ENCODE measurements at places on chromosomes 4 and X. TPM values are rescaled to one million over a fixed set of nuclear protein-coding genes. Genes with fewer than 3 reads are reported as not detected.

DNA sequence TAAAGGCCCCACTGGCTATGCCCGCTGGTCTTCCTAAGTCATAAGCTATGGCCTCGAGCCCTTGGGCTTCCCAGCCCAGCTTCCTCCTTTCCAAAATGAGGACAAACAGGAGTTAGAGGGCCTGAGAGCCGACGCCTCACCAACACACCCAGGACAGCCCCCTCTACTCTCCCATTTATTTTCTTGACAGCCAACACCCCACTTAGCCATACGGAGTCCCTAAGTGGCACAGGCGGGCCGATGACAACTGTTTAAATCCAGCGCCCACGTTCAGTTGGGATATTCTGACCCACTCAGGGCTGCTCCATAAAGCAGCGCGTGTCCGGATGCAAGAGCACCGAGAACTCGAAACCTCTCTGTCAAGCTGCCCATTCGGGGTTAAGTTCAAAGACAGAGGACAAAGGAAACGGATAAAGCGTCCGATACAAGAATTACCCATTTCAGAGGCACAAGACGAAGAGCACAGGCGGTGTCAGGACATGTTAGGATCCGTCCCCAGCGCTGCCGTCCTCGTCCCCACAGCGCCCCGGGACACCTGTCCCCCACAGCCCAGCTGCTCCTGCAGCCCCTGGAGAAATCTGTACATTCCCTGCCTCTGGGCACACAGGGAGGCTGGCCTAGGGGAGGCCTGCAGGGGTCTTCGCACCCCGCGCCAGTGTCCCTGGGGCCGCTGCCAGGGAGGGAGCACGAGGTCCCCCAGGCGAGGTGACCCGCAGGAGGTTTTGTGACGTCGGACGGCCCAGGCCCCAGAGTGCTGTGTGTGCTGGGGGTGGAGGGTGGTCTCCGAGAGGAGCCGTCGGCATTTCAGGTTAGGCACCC, 1.2 kb downstream of the PRKX start:
- DNase-seq, result peak; percentile 35

DNA sequence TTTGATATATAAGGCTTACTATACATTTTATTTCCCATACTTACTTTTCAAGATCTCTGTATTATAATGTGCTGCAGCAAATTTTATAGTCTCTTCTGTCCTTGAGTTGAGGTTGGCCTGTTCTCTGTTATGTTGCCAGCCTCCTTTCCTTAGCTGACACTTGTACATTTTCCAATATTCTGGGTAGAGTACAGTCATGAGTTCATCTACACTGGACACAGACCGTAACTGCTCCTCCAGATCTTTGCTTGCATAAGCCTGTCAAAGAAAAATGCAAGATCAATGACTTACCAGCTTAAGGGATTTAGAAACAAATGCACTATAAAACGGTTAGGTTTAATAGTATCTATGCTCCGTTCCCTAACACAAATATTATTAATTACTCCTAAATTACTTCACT, 63.2 kb downstream of the VEGFC start:
- DNase-seq, result no peak

DNA sequence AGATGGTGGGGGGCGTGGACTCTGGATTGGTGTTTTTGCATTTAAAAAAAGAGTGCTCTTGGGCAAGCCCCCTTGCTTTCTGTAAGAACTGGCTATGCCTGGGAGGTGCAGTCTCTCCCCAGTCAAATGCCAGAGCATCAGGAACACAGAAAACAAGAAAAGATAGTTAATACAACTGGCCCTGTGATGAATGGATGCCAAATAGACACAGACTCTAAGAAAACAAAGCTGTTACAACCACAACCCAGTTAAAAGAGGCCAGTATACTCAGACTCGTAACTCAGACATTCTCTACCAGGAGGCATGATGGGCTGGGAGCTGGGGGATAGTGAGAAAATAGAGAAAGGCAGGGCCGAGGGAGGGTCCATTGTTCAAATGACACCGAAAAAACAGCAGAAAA, 32.5 kb upstream of the C1QTNF7 start:
- DNase-seq, result no peak

GRCh38 chrX:53195401-53195800, 29.6 kb downstream of the KDM5C start:
- no peak for DNase-seq

DNA sequence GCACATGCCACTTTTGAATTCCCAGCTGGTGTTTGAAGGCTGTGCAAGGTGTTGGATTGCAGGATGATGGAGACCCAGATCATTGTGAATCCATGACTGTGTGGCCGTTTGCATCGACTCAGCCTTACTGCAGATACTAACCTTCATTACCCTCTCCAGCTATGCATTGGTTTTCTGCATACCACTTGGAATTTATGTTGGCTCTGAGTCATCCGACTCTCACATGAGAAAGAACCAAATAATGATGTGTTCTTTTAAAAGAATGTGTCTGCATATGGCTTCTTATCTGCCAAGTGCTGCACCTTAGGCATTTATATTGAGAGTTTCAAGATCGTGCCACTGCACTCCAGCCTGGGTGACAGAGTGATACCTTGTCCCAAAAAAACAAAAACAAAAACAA, 106.7 kb upstream of the PRKX start:
- DNase-seq, result no peak

- DNase-seq, result no peak
Observed at GRCh38 chr4:75158451-75158850, 225.5 kb downstream of the PARM1 start.

DNA sequence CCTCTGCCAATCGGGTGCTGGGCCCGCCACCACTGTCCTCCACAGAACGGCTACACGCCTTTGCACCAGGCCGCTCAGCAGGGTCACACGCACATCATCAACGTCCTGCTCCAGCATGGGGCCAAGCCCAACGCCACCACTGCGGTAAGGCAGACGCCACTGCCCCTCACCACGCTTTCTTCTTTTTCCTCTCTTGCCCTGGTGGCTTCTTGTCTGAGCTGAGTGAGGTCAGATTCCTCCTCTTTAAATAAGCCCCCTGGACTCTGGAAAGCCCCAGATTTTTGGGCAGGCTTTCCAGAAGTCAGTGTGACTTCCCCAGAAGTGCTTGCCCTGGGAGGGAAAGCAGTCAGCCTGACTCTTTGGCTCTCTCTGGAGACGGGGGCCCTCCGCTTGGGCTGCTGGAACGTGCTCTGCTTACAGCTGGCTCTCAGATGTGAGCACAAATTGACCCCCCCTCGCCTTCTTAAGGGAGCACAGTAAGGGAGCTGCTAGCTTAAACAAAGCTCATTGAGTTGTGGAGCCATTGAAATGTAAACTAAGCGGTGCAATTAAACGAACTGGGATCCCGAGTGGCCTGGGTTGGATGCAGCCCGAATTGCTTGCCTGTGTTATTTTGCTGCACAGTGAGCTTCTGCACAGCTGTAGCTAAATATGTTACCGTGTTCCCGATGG, 243.1 kb downstream of the ANK2 start:
- no peak for DNase-seq

DNA sequence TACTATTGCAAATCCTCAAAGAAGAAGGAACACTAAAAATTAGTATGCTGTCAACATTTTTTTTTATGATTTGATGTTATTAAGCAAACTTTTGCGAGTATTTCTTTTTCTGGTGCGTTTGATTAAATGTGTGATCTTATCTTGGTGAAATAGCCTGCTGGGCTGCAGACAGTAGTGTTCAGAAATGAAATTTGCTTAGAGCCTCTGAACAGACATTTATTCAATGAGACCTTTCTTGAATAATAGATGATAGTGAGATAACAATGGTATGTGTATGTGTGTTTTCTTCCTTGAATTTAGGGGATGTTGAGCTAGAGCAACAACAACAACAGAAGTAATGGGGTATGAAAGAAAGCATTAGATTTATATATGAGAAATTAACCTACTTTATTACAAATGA, 12.7 kb downstream of the ADGRL3 start:
- DNase-seq, result no peak

- DNase-seq, result no peak
Observed at GRCh38 chr4:156615066-156615531, 356.5 kb downstream of the PDGFC start.

HSD17B13 gene
- not detected for total RNA-seq

DNA sequence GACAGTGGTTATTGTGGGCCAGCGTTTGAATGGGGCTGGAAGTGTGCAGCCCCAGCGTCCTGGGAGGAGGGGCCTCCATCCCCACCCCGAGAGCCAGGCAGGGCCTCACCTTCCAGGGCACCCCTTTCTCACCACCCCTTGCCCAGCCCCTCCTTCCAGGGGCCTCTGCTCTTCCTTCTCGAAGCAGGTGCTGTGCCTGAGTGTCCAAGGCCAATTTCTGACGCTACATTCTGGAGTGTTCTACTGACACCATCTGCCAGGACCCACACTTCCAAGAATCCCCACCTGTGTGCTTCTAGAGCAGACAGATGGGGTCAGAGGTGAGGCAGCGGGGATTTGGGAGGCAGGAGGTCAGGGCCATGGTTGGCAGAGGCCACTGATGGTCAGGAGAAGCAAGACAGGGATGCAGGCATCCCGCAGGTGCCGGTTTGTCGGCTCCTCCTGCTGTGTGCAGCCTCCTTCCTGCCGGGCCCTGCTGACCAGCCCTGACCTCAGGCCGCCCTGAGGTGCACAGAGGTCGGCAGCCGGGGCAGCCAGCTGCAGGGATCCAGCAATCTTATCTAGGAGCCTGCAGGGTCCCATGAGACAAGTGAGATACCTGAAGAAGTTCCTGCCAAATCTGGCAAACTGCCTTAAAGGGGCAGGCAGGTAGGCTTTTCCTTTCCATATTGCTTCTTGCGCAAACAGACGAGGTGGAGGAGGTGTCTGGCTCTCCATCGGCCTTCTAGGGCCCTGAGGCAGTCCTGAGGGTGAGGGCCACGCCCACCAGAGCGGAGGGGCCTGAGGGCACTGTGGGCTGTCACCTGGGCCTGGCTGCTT, 18.8 kb downstream of the MSANTD1 start:
- DNase-seq, result no peak

DNA sequence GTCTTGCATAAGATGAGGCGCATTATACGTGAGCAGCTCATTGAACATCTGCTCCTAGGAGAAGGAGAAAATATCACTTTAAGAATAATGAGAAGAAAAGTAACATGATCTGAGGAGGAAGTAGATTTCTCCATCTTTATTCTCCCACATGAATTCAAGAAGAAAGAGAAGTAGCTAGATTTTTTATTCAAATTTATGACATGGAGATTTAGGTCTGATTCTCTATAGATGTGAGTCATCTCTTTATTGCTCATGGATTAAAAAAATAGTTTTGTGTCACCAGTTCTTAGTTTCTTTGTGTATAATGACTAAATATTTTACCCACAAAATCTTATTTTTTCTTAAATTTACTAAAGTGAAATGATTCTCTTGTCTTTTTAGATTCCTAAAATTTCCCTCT, 40.4 kb downstream of the HPGDS start:
- DNase-seq, result no peak

NAP1L2 gene
- 1.0 TPM for total RNA-seq

- no peak for DNase-seq
Observed at GRCh38 chr4:121098266-121098665, 25.9 kb upstream of the NDNF start.

FAM53A gene
- total RNA-seq, result 1.7 TPM

DNA sequence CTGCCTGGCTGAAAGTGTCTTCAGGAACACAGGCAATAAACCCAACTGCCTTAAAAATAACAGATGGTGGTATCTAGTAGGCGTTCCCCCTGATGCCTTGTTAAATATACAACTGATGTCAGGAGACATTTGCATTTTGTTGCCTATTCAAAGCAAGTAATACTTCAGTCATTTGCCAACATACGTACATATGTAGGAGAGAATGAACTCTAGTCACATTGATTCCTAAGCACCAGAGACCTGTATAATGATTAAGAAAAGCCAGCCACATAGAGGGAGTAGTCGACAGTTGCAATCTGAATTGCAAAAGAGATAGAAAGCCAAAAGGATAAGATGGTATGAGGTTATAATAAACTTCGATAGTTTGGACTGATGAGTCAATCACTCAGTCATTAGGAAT, 191.0 kb upstream of the EMCN start:
- DNase-seq, result no peak

DNA sequence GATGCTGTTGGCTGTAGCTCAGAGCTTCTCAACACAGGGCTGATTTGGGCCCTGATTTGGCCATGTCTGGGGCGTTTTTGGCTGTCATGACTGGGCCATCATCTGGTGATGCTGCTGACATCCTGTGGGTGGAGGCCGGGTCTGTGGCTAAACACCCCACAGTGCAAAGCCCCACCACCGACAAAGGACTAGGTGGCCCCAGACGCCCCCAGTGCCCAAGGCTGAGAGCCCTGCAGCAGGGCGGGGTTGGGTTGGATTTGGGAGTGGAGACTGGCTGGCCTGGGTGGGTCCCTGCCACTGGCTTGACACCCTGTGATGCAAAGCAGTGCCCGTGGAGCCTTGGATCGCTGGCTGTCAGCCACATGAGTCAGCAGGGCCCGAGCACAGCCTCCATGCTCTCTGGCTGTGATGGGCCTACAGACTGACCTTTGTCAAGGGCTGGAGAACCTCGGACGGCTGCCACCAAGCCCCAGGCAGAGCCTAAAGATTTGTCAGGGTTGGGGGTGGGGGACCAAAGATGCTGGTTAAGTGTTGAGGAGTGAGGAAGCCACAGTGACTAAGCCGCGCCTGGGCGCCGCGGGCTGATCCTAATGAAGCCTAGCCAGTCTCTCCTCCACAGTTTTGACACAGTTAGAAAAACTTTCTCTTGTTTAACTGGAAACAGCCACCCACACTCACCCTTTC, 28.3 kb downstream of the CYTL1 start:
- no peak for DNase-seq

DNA sequence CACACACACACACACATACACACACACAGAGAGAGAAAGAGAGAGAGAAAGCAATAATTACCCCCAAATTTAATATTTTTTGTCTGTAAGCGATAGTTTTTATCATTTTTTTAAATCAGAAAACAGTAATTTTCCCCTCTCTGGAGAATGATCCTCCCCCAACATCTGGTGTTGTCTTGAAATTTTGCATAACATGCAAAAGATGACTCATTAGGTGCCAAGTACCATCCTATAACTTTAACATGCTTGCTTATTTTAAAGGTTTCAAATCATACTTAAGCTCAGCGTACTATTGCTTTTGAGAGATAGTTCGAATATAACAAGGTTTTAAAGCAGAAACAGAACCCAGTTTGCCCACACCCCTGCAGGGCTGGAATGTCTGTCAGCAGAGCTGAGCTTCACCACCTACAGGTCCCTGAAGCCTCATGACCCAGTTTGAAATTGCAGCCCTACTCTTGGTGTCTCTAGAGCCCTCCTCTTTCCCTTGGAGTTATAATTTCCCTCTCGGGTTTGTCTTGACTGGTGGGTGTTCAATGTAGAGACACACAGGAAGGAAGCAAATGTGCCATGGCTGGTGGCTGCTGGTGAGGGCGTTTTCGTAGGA, 175.0 kb upstream of the HS3ST1 start:
- DNase-seq, result no peak

SSX2B gene
- total RNA-seq, result not detected
